ENCODE measurements at places on chromosomes 12 and 14. TPM values are rescaled to one million over a fixed set of nuclear protein-coding genes. Genes with fewer than 3 reads are reported as not detected.

Gene DDN
- 0.11 TPM for total RNA-seq

Gene HPD
- not detected for total RNA-seq

DNA sequence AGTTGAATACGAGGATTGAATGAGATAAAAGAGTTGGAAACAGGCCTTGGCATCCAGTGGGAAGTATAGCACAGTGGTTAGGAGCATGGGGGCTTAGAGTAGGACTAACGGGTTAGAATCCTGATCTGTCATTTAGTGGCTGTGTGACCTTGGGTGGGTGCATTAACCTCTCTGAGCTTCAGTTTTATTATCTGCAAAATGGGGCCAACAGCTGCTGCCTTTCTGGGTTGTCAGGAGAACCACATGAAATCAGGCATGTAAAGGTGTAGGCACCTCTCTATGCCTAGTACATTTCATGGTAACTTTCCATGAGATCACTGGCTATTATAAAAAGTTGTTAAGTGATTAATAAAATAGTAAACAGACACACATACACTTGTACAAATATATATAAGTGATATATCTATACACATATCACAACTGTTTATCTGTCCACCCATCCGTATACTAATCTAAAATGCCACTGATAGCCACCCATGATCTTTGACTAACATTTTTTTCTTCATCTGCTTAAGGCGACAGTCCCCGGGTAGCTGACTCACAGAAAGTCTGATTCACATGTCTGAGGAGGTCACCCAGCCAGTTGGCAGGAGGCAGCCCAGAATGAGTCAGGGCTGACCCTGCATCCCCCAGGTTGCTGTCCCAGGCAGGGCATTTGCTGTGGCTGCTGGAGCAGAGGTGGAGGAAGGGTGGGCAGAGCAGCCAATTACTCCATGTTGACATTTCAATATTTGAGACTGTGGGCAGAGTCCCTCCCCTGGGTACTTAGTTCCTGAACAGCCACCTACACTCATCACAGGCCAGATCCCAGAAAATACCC lies 125.6 kb upstream of the NOS1 start:
- no peak for DNase-seq

DNA sequence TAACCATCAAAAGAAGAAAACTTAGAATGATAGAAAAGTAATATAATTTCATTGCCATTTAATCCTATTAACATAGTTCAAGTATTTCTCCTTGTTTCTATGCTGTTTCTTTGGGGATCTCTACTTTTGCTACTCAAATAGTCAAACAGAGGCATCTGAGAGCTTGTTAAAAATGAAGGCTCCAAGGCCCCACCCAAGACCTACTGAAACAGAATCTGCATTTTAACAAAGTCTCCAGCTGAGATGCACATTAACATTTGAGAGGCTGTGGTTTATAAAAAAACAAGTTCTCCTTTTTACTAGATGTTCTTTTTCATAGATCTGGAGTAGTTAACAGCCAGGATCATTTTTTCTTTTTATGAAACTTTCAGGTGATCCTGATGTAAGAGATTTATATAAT lies 31.8 kb downstream of the PPFIA2 start:
- no peak for DNase-seq

- DNase-seq: peak; percentile 51
These were observed 83.5 kb downstream of the RIMBP2 start for GRCh38 chr12:130632642-130633041.

Data from lung (tissue), 17 donors.